NCI-H1694 treated with DMSO at 0.1 percent for 48 hours (cell line): ENCODE measurements at places on chromosomes 7 and 10.

GRCh38 chr7:74499835-74500388 lies 46.2 kb downstream of the GTF2IRD1 start:
- DNase-seq = no peak

- DNase-seq = no peak
These were observed 222.2 kb downstream of the C7orf25 start for GRCh38 chr7:42689626-42690025.

GRCh38 chr7:25565949-25566348 lies 337.7 kb upstream of the NPVF start:
- DNase-seq = peak; percentile 81

DNA sequence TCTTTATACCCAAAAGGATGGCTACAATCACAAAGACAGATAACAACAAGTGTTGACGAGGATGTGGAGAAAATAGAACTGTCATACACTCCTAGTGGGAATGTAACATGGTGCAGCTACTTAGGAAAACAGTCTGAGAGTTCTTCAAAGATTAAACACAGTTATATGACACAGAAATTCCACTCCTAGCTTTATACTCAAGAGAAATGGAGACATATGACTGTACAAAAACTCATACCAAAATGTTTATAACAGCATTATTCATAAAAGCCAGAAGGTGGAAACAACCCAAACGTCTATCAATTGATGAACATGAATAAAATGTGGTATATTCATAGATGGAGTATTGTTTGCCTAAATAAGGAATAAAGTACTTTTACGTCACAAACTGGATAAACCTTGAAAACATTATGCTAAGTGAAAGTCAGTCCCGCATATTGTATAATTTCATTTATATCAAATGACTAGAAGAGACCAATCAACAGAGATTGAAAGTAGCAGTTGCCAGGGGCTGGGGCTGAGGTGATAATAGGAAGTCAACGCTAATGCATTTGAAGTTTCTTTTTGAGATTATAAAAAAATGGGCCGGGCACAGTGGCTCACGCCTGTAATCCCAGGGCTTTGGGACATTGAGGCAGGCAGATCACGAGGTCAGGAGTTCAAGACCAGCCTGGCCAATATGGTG lies 61.6 kb upstream of the SRPK2 start:
- DNase-seq = no peak

DNA sequence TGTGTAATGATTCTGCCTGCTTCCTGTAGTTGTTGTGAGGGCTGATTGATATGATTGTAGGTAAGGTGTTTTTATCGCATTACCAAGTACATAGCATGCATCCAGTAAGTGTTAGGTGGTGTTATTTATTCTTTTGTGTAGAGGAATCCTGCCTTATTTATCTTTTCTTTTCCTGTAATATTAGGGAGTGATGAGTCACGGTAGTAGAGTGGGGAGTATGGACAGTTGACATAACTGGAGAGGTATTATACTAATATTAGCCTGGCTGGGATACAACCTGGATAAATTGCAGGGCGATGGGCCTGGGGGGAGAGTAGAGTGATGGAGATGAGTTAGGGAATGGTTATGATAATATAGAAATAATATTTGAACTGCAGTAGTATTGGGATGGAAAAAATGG lies 9.8 kb downstream of the SDK1 start:
- no peak for DNase-seq

- no peak for DNase-seq
These were observed 19.3 kb downstream of the AOC1 start for GRCh38 chr7:150871601-150872000.
